ENCODE measurements at places on chromosomes 16 and 17. TPM values are rescaled to one million over a fixed set of nuclear protein-coding genes. Genes with fewer than 3 reads are reported as not detected.

Gene HOXB1
- polyA plus RNA-seq = not detected

DNA sequence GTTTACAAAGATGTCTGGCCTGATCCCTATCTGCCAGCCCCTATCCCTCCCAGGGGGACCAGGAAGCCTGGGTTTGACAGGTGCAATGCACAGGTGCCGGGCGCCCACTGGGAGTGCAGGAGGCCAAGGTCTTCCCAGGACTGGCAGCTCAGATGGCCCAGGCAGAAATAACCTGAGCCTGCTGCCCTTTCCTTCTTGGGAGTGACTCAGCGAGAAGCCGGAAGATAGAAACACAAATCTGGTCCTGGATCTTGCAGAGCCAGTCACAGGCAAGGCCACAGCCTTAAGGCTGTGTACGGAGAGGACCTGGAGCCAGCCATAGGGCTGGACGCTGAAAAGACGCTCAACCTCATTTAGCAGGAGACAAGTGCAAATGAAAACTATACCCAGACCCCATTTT lies 27.7 kb downstream of the GPR142 start:
- no peak for DNase-seq

Gene C16orf89
- polyA plus RNA-seq = 156 TPM

- no peak for DNase-seq
Observed at GRCh38 chr17:182050-182751, 751 bp upstream of the DOC2B start.

DNA sequence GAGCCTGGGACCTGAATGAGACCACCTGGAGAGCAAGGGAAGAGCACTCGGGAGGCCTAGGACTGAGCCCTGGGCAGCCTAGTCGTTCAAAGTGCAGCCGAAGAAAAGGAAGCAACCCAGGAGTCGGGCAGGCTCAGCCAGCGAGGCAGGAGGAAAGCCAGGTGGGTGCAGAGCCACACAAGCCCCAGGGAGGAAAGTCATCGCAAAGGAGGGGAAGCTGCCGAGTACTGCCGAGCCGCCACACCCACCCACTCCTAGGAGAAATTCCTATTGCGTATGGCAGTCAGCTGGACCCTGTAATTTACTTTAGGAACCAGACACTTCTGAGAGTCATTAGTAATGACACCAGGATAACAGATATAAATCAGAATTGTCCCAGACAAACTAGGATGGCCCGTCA lies 187.6 kb downstream of the KATNIP start:
- DNase-seq = no peak

Gene C17orf100
- polyA plus RNA-seq = 6.7 TPM

Gene ELAC2
- polyA plus RNA-seq = 58.5 TPM

Gene OMG
- 5.5 TPM for polyA plus RNA-seq

DNA sequence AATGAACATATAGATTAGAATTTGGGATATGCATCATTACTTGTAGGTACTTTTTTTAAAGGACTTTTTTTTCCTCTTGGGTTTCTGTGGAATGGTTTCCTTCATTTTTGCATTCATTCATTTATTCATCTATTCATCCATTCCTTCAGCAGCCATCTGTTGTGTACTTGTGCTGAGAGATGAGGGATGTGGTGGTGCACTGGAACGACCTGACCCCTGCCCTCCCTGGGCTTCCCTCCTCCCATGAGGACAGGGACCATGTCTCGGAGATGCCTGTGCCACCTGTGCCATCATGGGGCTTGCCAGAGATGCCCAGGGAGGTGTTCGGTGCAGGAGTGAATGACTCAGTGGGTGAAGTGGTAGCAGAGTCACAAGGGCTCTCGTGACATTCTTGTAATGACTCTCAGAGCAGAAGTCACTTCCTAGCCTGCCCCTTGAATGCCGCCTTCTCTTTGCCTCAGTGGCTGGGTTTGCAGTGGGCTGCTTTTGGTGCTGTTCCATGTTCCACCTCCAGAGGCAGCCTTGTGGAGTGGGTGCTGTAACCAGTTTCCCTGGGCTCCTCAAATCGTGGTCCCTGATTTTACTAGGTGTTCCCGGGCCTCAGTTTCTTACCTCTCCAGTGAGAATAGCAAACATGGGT lies 43.9 kb downstream of the CLEC16A start:
- no peak for DNase-seq

GRCh38 chr17:67855504-67856324 lies 30.4 kb downstream of the BPTF start:
- no peak for DNase-seq

DNA sequence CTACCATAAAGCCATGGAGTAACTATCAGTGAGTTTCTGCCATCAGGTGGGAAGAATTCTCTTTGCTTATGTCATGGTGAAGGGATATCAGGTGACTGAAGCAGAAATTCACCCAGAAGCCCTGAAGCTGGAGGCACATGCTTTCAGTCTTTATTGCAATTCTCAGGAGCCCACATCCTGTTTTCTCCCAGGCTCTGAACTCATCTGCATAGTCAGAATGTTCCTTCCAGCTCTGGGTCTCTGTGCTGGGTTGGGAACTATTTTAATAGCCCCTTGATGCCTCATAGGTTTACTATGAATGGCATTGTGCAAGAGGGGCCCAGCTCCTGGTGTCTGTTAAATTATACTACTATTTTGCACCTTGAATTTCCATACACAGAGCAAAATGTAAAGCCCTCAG lies 198.4 kb upstream of the SOX9 start:
- DNase-seq = no peak

DNA sequence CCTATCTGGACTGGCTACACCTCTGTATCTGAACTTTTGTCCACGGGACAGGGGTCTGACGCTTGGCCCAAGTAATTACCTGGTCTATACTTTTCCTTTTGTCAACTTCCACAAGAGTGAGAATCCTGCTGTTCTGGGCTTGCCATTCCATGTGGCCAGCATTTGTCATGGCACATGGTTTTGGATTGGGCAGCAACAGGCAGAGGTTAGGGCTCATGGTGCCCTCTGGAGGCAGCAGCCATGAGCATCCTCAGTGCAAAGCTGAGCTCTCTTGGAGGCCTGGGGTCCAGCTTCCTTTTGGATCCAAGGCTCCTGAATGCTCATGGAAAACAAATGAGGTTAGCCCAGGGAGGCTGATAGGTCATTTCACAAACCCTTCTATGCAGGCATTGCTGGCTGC lies 7.5 kb upstream of the EDC4 start:
- no peak for DNase-seq

DNA sequence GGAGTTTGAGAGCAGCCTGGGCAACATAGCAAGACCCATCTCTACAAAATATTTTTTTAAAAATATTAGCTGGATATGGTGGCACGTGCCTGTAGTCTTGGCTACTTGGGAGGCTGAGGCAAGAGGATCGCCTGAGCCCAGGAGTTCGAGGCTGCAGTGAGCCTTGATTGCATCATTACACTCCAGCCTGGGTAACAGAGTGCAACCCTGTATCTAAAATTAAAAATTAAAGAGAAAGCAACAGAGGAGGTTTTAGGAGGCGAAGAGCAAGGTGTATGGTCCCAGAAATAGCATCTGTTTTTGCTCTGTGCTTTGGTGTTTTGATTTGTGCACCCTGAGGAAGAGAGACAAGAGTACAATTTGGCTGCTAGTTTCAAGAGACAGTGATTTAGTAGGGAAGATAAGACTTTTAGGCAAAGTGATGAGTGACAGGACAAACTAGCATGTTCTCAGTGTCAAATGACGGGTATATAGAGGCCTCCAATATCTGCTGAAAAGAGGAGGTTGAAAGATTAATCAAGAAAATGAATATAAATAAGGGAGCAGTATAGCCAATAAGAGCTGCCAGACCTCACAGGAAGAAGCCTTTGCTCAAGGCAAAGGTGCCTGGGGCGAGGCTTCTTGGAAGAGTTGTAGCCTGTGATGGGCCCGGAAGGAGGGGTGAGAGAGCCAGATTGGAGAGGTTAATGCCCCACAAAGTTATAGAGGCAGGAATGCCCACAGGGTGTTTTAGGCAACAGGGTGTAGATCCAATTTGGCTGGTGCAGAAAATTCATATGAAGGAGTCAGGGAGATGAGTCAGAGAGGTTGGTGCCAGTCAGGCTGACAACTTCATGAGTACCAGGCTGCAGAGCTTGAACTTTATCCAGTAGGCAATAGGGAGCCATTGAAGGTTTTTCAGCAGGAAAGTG lies 11.4 kb downstream of the HLF start:
- DNase-seq = no peak

- no peak for DNase-seq
Observed at GRCh38 chr17:32021615-32021955, 14.4 kb downstream of the LRRC37B start.

- DNase-seq = peak; percentile 75
Observed at GRCh38 chr16:53714205-53715022, 10.5 kb downstream of the FTO start.

GRCh38 chr16:49019081-49019633 lies 262.5 kb downstream of the CBLN1 start:
- DNase-seq = no peak

DNA sequence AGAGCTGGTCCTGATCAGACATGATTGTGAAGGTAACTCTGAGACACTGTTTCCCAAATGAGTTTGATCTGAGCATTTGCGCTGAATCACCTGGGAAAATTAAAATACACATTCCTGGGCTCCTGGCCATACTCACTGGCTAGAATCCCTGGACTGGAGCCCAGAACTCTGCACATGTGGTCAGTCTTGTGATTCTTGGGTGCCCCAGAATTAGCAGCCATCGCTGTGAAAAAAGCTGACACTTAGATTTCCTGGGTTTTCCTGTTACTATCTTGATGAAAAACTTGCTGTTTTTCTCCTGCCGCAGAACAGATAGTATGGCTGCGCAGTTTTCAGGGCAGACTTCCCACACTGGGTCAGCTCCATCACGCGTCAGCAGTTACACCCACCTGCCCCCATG lies 24.6 kb downstream of the NECAB2 start:
- no peak for DNase-seq

DNA sequence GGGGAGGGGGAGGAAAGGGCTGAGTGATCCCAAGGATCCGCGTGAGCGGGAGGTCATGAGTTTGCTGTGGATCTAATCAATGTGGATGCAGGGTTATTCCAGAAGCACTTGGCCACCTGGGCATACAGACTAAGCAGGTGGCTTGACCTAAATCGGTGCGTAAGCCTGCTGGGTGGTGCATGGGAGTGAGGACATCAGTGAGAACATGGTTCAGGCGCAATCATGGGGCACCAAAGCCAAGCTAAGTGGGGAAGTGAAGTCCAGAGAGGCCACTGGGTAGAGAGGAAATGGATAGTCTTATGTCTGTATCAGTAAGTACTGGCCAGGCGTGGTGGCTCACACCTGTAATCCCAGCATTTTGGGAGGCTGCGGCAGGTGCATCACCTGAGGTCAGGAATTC lies 18.9 kb upstream of the MFSD6L start:
- DNase-seq = no peak

- DNase-seq = no peak
Observed at GRCh38 chr17:5118219-5118618, 2.4 kb downstream of the USP6 start.

Gene CDC6
- polyA plus RNA-seq = 27.7 TPM

DNA sequence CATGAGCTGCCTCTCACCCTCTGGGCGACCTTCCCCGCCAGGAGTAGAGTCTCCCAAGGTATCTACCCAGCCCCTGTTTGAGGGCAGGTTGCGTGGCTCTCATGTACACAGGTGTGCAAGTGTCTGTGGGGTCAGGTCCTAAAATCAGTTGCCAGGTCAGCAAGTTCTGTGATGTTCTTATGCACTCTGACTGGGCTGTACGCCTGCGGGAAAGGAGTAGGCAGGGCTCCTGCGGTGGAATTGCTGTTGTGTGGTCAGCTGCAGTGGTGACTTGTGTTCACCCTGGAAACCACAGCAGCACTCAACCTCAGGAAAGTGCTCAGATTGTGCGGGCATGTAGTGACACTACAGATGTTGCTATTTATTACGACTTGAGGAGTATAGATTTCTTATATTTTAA lies 19.4 kb downstream of the NARF start:
- DNase-seq = no peak

DNA sequence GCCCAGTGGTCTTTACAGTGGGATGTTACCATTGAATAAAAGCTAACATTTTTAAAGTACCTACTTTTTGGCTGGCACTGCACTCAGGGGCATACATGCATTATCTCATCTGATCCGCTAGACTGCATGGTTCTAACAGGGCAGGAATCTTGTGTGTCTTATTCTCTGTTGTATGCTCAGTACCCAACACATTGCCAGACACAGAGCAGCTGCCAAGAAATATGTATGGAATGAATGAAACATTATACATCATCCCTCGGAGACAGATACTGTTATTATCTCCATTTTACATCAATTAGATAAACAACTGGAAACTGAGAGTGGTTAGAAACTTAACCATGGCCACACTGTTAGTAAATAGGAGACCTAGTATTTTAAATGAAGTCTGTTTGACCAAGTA lies 74.1 kb upstream of the CDH11 start:
- no peak for DNase-seq

DNA sequence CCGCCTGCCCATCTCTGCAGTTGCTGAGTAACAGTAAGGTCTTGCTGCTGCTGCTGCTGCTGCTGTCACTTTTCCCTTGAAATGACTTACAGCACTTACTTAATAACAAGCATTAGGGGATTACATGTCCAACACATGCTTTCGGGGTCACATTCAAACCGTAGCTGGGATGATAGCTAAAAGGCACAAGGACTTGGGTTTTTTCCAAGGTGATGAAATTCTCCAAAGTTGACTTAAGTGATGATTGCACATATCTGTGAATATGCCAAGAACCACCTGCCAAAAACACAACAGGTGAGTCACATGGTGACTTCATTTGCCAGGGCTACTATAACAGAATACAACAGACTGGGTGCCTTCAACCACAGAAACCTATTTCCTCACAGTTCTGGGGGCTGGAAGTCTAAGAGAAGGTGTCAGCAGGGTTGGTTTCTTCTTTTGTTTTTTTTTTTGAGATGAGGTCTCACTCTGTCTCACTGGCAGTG lies 121.9 kb upstream of the TNRC6C start:
- no peak for DNase-seq

- no peak for DNase-seq
Observed at GRCh38 chr17:32699247-32699646, 177.7 kb downstream of the MYO1D start.

- no peak for DNase-seq
Observed at GRCh38 chr16:4303973-4304372, 11.9 kb upstream of the GLIS2 start.

GRCh38 chr17:49755663-49756283 lies 8.2 kb downstream of the FAM117A start:
- no peak for DNase-seq

Gene SDR42E2
- 0.14 TPM for polyA plus RNA-seq
